Hematopoietic multipotent progenitor cell (in vitro differentiated cells): ENCODE measurements at places on chromosomes 16 and 17. TPM values are rescaled to one million over a fixed set of nuclear protein-coding genes. Genes with fewer than 3 reads are reported as not detected.
A peak's percentile ranks its signal among the peaks of the same experiment; 100 is the strongest.

- no peak for DNase-seq
Measured at GRCh38 chr16:30352488-30353401, 2.4 kb downstream of the CD2BP2 start.

DNA sequence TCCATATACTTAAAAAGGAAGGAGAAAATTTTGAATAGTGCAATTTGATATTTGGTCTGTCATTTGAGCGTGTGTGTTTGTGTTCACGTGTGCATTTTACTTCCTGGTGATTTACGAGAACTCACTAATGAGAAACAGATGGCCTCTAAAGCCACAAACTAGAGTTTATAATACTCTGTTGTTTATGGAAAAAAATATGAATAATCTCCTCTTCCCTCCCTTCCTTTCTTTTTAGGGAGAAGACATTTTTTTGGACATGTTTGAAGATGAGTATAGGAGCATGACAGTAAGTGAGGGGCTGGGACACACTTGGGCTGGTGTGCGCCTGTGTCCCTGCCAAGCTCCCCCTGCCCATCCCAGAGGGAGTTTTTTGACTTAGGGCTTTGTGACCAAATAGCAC, 102.7 kb downstream of the CLEC16A start:
- DNase-seq = no peak

GRCh38 chr16:89363621-89364393, 126.6 kb downstream of the ANKRD11 start:
- peak; percentile 72 for DNase-seq

- no peak for DNase-seq
Measured at GRCh38 chr17:38322897-38323296, 20.9 kb downstream of the GPR179 start.

DNA sequence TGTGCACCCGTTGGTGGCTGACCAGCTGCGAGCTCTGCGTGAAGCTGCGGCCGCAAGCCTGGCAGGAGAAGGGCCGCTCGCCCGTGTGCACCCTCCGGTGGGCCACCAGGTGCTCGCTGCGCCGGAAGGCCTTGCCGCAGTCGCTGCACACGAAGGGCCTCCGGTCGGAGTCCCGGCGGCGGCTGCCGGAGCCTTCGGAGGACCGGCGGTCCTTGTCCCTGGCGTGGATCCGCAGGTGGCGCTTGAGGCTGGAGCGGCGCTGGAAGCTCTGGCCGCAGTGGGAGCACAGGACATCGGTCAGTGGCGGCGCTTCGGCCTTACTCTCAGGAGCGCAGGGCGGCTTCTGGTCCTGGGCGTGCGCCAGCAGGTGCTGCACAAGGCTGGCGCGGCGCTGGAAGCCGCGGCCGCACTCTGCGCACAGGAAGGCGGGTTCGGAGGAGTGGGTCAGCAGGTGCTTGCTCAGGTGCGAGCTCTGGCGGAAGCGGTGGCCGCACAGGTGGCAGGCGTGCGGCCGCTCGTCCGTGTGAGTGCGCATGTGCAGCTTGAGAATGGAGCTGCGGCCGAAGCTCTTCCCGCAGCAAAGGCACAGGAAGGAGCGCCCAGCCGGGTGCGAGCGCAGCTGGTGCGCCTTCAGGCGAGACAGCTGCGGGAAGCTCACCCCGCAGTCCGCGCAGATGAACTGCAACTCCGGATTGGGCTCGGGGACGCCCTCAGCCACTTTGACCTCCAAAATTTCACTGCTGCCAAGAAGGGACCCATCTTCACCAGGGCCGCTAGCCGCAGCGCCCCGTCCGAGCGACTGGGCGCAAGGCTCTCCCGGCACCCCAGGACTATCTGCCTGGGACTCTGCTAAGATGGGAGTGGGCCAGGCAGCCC, 9.1 kb downstream of the ZSCAN10 start:
- no peak for DNase-seq

GRCh38 chr16:29974291-29975133, 844 bp downstream of the TAOK2 start:
- no peak for DNase-seq

- no peak for DNase-seq
Measured at GRCh38 chr16:17520561-17520960, 49.8 kb upstream of the XYLT1 start.

GRCh38 chr16:19685176-19685575, 32.9 kb downstream of the KNOP1 start:
- DNase-seq = no peak

- DNase-seq = no peak
Measured at GRCh38 chr17:64323774-64324173, 60.7 kb upstream of the TEX2 start.

GRCh38 chr17:44397479-44398440, 8.3 kb upstream of the ITGA2B start:
- no peak for DNase-seq

- peak; percentile 77 for DNase-seq
Measured at GRCh38 chr16:23801378-23801777, 34.4 kb upstream of the PRKCB start.

- DNase-seq = no peak
Measured at GRCh38 chr16:89949756-89950155, 1.2 kb downstream of the DEF8 start.

- no peak for DNase-seq
Measured at GRCh38 chr16:66539623-66540469, 10.1 kb downstream of the TK2 start.

GRCh38 chr17:21460358-21460757, 84.2 kb downstream of the KCNJ12 start:
- DNase-seq = no peak

DNA sequence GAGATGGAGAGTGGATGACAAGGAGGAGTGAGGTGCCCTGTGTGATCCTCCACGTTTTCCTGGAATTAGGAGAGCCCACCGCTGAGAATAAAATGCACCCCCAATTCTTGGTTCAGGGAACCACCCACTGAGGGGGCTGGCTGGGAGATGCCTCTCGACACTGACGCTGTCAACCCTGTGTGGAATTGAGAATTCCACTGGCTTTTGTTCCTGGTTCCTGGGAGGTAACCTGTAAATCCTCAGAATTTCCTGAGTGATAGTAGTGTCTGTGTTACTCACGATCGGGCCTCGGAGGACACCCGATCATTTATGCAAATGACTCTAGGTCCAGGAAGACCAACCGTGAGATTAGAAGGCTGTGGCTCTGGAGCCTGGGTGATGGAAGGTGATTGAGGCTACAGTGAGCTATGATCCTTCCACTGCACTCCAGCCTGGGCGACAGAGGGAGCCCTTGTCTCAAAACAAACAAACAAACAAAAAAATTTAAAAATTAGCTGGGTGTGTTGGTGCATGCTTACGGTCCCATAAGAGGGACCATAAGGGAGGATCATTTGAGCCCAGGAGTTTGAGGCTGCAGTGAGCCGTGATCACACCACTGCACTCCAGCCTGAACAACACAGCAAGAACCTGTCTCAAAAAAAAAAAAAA, 11.7 kb upstream of the PRPSAP1 start:
- no peak for DNase-seq

DNA sequence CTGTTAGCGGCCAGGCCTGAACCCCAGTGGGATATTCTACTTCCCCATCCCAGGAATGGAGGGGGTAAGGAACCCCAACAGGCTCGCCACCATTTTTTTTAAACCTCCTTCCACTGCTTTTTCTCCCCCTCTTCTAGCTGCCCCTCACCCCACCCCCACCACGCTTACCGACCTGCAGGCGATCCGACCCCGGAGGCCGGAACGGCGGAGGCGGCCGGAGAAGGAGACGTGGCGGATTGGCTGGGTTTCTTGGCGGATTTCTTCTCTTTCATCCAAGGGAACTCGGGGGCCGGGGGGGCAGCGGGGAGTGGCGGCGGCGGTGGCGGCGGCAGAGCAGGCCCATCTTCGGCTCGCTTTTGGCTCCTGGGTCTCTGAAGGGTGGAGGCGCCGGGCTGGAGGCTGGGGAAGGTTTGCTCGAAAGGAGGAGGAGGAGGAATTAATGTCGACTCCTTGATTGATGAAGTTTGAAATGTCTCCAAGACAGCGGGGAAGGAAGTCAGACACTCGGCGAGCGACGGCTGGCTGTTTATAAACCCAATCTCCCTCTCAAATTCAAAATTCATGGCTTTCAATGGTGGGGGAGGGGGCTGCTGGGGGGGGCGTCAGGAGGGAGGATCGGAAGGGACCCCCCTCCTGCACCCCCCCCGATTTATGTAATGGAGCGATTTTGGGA, 424 bp downstream of the HOXB2 start:
- no peak for DNase-seq

DNA sequence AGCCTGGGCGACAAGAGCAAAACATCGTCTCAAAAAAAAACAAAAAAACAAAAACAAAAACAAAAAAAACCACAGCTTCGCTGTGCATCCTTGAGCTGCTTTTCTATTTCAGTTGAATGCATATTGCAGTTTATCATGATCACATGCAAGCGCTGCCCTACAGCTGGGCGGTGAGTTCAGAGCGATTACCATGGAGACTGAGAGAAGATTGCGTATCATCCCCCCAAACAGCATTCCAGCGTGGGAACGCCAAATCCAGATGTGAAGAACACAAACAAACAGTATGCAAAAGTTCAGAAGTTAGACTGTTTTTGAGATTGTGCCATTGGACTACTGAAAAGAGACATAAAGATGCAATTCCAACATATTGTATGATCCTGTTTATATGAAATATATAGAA, 15.1 kb upstream of the SLC52A1 start:
- DNase-seq = no peak

SLFN12 gene
- 3.2 TPM for total RNA-seq

PPP1R27 gene
- 1.3 TPM for total RNA-seq

GPRC5B gene
- under 0.01 TPM for total RNA-seq

LYZL6 gene
- not detected for total RNA-seq

GP1BA gene
- total RNA-seq = 2.2 TPM

NTN1 gene
- 1.1 TPM for total RNA-seq

HOXB4 gene
- 6.5 TPM for total RNA-seq

TBC1D3H gene
- not detected for total RNA-seq
